Neural progenitor cell (in vitro differentiated cells): ENCODE measurements at places on chromosomes 12 and 14.
A peak's percentile ranks its signal among the peaks of the same experiment; 100 is the strongest.

DNA sequence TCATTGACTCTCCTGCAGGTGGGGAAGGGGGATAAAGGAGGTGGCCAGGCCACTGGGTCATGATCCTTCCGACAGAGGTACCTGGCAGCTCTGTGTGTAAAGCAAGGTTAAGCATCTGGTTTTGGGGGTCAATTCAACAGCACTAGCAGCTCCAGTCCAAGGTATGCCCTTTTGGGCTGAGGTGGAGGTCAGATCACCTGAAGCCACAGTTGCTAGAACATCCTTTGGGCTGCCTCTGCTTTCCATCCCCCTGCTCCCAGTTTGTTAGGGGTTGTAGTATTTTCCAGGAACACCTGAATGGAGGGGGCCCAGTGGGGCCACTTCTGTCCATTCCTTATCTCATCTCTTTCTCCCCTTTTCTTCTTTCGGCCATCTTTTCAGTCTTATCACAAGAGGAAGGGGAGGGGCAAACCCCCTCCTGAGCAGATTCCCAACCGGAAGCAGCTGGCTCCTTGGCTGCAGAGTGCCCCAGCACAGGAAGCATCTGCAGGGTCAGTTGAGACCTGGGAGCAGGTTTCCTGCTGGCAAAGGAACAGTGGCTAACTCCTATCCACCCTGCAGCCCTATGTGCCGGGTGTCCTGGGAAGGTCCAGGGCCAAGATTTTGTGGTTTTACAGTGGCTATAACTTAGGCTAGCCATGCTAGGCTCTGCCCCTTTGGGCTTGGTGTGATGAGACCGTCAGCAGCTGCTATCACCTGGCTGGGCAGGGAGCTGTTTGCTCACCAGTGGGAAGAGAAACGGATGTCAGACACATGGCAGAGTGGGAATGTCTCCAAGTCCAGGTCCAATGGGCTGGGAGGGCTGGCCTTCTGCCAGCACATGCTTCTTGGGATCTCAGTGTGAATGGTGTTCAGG, 40.2 kb downstream of the SH2B3 start:
- no peak for DNase-seq

DNA sequence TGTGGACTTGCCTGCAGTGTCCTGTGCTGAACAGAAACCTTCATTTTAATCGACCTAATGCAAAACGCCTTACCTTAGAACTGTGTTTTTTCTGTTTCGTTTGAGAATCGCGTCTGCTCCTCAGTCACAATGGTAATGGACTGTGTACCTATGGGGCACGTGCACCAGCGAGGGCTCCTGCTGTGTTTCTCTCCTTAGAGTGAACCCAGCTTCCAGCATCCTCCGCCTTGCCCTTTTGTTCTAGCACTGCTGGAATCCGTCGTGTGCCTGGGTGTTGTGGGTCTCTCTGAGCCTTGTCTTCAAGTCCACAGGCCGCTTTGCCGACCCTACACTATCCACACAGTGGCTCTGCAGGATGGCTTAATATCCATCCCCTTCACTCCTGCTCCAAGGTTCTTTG, 3.6 kb downstream of the AMN start:
- DNase-seq = peak; percentile 51

DNA sequence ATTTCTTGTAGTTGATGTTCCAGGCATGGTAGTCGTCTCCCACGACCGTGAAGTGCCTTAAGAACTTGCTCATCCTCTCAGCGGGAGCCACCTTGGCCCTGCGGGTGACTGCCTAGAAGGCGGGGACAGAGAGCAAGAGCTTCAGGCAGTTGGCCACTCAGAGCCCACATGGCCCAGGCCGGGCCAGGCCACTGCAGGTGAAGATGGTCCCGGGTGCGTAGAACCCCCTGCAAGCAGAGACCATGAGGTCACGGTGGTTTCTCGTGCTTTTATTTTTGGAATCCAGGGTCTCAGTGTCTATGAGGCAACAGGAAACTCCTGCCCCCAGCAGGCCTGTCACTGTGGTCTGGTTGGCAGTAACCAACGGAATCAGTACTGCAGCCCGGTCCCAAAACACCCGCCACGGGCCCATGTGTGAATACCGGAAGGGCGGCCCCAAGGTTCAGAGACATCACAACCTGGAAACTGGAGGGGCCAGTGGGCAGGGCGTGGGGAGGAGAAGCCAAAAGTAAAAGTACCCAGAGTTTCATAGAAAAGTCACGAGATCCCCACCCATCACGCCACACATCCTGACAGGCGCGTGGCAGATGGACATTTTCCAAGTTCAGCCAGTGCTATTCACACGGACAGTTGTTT, 27.5 kb downstream of the HVCN1 start:
- DNase-seq = no peak

- DNase-seq = no peak
Measured at GRCh38 chr14:33357225-33358010, 418.7 kb downstream of the NPAS3 start.

- DNase-seq = no peak
Measured at GRCh38 chr12:13090054-13090453, 13.4 kb downstream of the GSG1 start.

- no peak for DNase-seq
Measured at GRCh38 chr14:69572030-69572840, 2.4 kb downstream of the CCDC177 start.

DNA sequence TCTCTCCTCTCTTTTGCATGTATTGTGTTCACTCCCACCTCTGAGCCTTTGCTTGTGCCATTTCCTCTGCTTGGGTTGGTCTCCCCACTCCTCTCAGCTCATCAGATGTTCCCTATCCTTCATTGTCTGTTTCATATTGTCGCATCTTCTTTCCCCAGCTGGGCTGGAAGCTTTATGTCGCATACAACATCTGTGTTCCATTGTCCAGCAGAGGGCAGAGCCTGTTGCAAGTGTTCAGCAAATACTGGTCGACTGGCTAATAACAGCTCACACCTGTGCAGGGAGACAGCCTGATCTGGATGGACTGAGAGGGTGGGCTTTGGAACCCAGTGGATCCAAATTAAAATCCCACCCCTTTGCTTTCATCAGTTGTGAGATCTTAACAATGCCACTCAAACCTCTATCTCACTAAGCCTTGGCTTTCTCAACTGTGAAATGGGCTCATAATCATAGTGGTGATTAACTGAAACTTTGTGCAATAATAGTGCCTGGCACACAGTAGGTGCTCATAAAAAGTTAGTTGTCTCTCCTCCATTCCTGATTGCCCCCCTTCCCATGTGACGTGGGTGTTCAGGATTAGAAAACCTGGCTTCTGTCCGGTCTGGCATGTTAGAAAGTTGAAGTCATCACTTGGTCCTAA, 75.8 kb downstream of the RIN3 start:
- DNase-seq = peak; percentile 45

DNA sequence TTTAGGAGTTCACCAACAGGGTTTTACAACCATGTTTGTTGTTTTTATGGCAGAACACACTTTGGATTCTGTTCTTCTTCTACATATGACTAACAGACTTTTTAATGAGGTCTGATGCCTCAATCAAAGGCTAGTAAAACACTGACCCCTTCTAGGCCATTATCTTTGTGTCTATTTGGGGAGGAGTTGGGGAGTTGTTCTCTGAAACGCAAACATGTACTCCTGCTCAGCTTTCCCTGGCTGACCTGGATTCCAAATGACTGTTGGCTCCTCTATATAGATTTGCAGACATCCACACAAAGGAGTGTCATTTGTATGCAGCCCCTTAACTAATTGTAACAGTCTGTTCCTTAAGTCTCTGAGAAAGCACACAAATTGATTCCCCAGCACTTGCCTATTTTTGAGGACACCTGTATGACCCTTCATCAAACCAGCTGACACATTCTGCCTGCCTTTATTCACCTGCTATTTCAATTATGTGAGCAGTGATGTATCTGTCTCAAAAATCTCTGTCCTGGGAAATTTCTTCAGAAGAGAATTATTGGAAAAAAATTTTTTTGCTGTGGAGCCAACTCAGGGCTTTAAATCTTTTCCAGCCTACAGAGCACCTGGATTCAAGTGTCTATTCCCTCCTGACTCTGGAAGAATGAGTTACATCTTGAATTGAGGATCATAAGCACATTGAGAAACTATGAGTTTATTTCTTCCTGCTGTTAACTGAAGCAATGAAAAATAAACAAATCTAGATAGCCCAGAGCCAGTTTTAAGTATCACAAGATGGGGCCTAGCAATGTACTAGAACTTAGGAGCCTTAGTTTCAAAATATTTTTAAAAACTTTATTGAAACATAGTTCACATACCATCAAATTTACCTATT, 417.2 kb downstream of the RAD51B start:
- no peak for DNase-seq

- no peak for DNase-seq
Measured at GRCh38 chr12:3138941-3139511, 61.8 kb downstream of the TSPAN9 start.

DNA sequence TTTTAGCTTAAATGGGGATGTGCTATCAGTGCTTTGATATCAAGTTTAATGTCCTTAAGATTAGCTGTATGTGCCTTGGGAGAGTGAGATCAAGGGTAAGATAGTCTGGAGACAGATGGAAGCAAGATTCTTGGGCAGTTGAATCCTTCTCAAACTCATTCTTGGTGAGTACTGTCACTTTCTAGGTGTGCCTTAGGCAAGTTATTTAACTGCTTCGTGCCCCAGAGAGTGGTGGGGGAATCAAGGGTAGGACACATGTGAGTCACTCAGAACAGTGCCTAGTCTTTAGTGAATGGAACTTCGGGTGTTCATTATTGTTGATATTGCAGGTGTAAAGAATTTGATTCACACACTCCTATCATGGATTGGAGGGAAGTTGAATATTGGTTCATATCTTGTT, 803.7 kb downstream of the DIO2 start:
- DNase-seq = no peak

DNA sequence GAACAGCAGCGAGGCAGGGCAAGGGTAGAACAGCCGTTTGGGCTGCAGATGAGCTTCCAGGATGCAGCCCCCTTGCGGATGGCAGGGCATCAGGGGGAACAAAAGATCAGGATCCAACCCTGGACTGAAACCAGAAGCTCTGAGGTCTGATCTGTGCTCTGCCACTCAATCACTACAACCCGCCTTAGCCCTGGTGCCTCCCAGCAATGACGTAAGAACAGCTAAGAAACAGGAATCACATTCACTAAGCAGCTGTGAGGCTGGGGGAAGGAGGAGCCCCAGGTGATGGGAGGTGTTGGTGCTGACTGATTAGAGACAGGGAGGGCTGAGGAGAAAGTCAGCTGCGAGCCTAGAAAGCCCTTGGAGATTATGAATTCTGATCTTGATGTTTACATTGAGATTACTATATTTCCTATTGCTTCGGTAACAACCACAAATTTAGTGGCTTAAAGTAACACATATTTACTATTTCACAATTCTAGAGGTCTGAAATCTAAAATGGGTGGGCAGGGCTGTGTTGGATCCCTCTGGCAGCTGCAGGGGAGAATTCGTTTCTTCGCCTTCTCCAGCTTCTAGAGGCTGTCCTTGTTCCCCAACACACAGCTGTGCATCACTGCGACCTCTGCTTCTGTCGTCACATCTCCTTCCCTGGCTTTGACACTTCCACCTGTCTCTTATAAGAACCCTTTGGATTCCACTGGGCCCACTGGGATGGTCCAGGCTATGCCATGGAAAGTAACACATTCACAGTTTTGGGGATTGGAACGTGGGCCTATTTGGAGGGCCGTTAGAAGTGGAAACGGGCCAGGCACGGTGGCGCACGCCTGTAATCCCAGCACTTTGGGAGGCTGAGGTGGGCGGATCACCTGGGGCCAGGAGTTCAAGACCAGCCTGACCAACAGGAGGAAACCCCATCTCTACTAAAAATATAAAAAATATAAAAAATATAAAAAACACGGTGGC, 6.1 kb upstream of the CD9 start:
- peak; percentile 76 for DNase-seq

DNA sequence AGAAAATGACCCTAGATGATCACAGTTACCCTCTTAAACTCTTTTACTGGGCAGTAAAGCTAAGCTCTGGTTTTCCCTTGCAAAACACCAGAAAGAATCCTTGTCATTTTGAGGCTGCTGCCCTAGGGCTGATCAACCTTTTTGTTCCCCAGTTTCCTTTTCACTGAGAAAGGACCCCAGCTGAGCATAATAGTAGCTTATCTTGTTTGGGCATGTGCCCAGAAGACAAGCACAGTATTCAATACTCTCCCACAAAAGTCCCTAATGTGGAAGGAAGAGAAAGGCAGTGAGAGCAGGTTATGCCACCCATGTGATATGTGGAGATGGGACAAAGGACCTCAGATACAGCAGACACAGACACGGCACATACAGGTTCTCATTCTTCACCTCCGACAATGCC, 332.6 kb upstream of the TMPO start:
- DNase-seq = peak; percentile 64

- peak; percentile 59 for DNase-seq
Measured at GRCh38 chr12:75727577-75727976, 216.2 kb upstream of the KRR1 start.

DNA sequence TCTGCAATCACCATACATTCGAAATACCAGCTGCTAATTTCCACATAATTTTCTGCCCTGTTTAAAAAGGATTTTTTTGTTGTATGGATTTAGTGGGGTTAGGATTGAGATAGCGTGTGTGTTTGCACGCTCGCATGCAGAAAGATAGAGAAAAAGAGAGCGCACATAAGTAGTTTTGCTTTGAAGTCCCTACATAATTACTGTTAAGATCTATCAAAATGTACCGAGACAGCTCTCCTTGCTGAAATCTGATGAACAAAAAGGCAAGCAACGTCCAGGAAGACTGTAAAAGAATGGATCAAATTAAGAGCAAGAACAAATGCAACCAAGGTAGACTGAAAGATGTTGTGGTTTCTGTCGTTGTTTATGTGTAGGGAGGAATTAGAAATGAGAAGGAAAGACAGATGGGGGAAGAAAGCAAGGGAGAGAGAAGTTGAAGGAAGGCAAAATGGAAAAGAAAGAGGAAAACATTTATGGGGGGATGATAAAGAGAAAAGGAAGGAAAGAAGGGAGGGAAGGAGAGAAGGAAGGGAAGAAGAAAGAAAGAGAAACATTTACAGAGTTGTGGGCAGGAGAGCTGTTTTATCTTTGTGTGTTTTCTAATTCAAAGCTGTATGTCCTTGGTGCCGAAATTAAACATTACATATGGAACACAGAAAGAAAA, 522.3 kb downstream of the MED13L start:
- no peak for DNase-seq

DNA sequence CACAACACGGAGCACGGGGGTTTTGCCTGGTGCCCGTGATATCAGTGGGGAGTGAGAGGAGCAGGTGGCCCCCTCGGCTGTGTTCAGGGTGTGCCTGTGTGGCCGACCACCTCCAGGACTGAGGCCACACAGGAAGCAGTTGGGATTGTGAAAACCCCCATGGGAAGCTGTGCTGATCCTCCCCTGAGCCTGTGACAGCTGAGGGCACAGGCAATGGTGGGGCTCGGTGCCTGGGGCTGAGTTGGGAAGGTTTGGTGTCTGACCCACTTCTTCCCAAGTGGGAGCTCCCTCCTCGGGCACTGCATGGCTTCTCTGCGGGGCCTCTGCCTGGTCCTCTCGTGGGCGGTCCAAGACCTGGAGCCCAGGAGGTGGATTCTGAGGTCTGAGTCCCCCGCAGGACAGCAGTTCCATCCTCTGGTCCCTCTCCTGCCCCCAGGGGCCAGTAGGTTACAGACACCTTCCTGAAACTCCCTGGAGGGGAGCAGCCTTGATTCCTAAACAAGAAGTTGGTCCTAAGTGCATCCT, 17.9 kb downstream of the PACS2 start:
- DNase-seq = no peak

GRCh38 chr12:118307069-118307954, 65.4 kb downstream of the TAOK3 start:
- DNase-seq = no peak

- no peak for DNase-seq
Measured at GRCh38 chr14:89476354-89476896, 59.4 kb upstream of the FOXN3 start.
